ENCODE measurements at places on chromosomes 7 and 10.

DNA sequence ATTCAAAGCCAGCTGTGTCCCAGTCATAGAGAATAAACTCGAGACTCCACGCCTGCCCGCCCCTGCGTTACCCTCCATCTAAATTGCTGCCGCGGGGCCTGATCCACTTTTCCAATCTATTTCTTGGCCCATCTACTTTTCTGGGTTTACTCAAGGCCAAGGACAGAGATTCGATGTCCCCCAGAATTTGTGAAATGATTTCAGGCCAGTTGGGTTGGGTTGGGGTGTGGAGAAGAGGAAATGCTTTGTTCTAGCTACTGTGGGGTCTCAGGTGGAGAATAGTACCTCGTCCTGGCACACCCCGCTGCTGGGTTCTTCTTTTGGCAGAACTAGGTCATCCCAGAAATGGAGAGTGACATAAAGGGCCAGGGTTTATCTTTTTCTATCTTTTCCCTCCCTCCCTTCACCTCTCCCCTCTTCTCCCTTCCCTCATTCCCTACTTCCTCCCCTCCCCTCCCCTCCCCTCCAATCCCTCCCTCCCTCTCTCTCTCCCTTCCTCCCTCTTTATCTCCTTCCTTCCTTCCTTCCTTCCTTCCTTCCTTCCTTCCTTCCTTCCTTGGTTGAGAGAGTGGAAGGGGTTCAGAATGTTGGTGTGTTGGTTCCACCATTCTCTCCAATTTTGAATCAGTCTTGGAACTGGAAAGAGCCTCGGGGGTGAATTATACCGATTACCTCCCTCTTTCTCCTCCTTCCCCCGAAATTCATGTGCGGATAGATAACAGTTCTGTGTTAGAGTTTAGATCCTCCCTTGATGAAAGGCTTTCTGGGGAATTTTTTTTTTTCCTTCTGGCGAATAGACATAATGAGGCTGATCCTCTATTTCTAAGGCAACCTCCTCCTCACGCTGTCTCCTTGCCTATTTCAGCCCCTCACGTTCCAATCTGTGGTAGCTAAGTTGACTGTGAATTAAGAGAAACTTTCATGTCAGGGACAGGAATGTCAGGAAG lies 1.2 kb upstream of the TMEM229A start:
- DNase-seq, result no peak
- no peak overlapping the region for H3K4me3 ChIP-seq
- H3K36me3 ChIP-seq, result no peaks in the 10 kb centered on the region
- no peak overlapping the region for H3K27ac ChIP-seq
- H3K4me1 ChIP-seq, result no peaks in the 10 kb centered on the region
- peaks cover 40% of the 10 kb centered on the region for H3K27me3 ChIP-seq

DNA sequence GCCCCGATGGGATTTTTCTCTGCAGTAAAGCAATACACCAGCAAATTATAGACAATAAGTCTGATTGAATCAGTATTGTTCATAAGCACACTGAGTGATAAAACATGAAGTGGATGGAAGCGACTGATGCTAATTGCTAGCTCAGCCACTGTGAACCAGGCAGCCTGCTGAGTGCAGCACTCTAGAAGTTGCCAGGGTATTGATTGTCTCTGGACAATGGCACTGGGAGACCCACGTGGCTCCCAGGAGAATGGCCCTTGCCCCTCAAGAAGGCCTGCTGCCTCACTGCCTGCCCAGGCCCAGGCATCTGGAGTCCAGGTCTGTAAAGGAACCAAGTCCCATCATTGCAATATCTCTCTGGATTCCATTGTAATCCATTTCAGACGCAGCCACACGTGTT lies 80.4 kb upstream of the TCERG1L start:
- no peak overlapping the region for H3K4me3 ChIP-seq
- no peaks in the 10 kb centered on the region for H3K36me3 ChIP-seq
- DNase-seq, result no peak
- no peaks in the 10 kb centered on the region for H3K27me3 ChIP-seq
- H3K4me1 ChIP-seq, result no peaks in the 10 kb centered on the region

DNA sequence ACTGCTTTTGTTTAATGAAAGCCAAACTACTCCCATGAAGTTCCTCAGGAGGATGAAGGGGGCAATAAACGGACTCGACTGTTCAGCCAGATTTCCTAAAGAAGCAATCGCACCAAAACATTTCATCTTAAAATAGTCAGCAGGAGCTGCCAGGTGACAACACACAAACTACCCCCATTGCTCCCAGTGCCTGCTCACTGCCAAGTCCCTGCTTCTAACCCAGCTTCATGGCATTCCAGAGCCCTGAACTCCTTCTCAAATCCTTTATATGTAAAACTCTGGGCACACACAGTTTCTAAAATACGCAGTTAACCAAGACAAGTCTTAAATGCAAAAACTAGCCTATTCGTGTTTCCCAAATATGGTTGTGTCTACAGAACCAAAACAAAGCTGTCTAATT lies 110.0 kb downstream of the SORBS1 start:
- H3K36me3 ChIP-seq, result no peaks in the 10 kb centered on the region
- no peak overlapping the region for H3K27ac ChIP-seq
- H3K4me1 ChIP-seq, result no peaks in the 10 kb centered on the region

DNA sequence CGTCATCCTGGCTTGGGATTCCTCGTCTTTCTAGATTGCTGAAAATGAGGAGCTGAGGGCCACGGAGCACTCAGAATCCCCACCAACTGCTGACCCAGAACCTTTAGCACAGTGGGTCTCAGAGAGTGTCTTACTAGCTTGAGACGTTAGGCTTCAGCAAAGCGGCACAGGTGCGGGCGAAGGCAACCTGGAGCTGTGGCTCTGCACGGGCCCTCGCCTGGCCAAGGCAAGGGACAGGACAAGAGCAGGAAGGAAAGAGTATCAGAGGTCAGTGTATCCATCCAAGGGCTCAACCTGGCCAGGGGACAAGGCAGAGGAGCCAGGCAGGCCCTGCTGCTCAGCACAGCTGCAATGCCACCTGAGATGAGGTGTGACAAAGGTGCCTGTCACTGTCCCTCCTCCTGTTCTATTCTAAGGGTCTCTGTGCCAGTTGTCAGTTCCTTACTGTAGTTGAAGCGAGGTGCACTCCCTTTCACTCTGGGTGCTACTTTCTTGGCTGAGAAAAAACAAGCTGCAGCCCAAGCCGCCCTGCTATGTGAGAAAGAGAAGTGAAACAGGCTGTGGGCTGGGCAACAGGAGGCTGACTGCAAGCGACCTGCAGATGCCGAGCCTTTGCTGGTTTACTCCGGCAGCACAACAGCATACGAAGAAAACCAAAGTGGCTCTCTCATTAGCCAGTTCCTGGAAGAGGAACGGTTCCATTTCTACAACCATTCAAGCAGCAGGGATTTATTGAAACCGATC lies 33.3 kb upstream of the KDM7A start:
- no peak overlapping the region for H3K27ac ChIP-seq
- no peaks in the 10 kb centered on the region for H3K27me3 ChIP-seq
- H3K4me1 ChIP-seq, result peaks cover 44% of the 10 kb centered on the region
- peak; percentile 66 for DNase-seq
- H3K36me3 ChIP-seq, result no peaks in the 10 kb centered on the region

GRCh38 chr10:131574707-131575430 lies 263.3 kb upstream of the TCERG1L start:
- DNase-seq, result no peak
- H3K4me3 ChIP-seq, result no peak overlapping the region
- H3K27ac ChIP-seq, result no peak overlapping the region
- no peaks in the 10 kb centered on the region for H3K4me1 ChIP-seq
- no peaks in the 10 kb centered on the region for H3K36me3 ChIP-seq

DNA sequence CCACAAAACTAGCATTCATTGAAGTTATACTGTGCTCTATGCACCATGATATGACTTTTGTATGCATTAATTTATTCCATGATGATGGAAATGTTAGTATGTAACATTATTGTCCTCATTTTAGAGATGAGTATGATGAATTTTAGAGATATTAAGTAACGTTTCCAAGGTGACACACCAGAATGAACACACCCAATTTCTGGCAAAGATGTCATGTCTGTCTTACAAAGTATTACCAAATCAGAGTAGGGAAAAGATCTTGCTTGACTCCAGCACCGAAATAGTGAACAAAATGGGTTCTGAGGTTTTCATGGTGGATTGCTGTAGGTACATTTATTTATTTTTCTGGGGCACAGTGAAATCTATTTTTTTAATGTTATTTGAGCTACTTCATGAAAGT lies 33.8 kb upstream of the COL1A2 start:
- H3K4me1 ChIP-seq, result no peaks in the 10 kb centered on the region
- H3K36me3 ChIP-seq, result no peaks in the 10 kb centered on the region
- H3K27me3 ChIP-seq, result no peaks in the 10 kb centered on the region
- H3K4me3 ChIP-seq, result no peak overlapping the region

DNA sequence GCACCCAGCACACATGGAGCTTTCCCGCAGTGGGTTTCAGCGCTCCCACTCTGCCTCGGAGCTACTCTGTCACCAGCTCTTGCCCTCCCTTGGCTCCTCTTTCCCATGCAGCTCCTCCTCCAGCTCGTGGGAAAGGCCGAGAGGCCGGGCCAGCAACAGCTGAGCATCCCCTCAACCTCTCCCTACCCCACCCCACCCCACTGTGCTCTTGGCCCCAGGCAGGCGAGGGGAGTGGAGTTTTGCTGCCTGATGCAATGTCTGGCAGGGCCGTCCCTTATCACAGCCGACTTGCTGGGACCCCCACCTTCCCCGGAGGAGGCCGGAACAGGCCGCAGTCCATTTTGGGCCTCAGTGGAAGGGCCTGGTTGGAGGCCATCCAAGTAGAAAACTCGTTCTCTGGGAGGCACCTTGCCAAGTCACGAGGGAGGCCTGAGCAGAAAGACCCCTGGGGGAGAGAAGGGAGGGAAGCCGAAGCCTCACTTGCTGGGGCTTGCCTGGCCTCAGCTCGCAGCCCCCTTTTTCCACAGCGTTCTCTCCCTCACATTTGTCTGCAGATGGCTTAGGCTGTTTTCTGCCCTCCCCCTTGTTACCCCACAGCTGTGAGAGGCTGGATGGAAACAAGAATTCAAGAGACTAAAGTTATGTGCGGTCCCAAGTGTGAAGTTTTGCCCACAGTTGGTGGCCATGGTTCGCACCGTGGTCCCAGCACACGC lies 35.3 kb downstream of the CHST3 start:
- no peak overlapping the region for H3K27ac ChIP-seq
- H3K27me3 ChIP-seq, result no peaks in the 10 kb centered on the region
- no peak for DNase-seq
- no peaks in the 10 kb centered on the region for H3K4me1 ChIP-seq

- no peaks in the 10 kb centered on the region for H3K4me1 ChIP-seq
- H3K27me3 ChIP-seq, result peaks cover 9% of the 10 kb centered on the region
- no peak overlapping the region for H3K4me3 ChIP-seq
- no peak overlapping the region for H3K27ac ChIP-seq
- H3K36me3 ChIP-seq, result no peaks in the 10 kb centered on the region
These were observed 94.9 kb downstream of the AKR1D1 start for GRCh38 chr7:138170959-138171703.

- H3K4me1 ChIP-seq, result peaks cover 76% of the 10 kb centered on the region
- peak overlapping the region; percentile 30 for H3K27ac ChIP-seq
- DNase-seq, result no peak
- H3K27me3 ChIP-seq, result no peaks in the 10 kb centered on the region
These were observed 278.5 kb upstream of the KLF14 start for GRCh38 chr7:131012477-131013031.

DNA sequence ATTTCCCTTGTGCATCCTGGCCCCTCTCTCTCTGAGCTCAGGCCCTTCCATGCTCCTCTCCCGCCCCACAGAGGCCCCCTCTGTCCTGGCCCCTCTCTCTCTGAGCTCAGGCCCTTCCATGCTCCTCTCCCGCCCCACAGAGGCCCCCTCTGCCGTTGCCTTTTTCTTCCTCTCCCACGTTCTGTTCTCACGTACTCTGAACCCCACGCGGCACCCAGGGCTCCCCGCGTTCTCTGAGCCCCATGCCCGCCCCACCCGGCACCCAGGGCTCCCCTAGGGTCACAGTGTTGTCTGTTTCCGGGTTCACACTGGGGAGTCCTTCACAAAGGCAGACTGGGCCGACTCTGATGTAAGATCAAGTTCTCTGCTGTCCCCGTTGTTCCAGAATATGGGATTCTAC lies 336.8 kb downstream of the DNAJB6 start:
- H3K27ac ChIP-seq, result no peak overlapping the region
- peaks cover 14% of the 10 kb centered on the region for H3K4me1 ChIP-seq
- no peaks in the 10 kb centered on the region for H3K36me3 ChIP-seq
- no peak for DNase-seq
- no peak overlapping the region for H3K4me3 ChIP-seq

- H3K4me1 ChIP-seq, result peaks cover 44% of the 10 kb centered on the region
- no peaks in the 10 kb centered on the region for H3K27me3 ChIP-seq
- H3K4me3 ChIP-seq, result no peak overlapping the region
- no peaks in the 10 kb centered on the region for H3K36me3 ChIP-seq
These were observed 145.8 kb downstream of the DNAJB6 start for GRCh38 chr7:157482517-157483087.

DNA sequence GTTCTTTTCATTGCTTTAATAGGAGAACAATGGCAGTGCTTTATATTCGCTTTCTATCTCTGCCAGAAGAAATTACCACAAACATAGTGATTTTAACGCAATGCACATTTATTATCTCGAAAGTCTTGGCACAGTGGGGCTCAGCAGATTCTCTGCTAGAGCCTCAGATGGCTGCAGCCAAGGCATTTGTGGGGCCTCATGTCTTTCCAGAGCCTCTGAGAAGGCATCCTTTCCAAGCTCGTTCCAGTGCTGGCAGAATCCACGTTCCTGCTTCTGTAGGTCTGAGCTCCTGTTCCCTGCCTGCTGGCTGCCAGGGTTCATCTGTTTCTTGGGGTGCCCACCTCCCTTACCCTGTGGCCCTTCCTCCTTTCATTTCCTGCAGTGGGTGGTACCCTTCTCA lies 60.2 kb downstream of the LRRC18 start:
- no peak overlapping the region for H3K4me3 ChIP-seq
- H3K27me3 ChIP-seq, result no peaks in the 10 kb centered on the region
- H3K4me1 ChIP-seq, result no peaks in the 10 kb centered on the region
- H3K36me3 ChIP-seq, result no peaks in the 10 kb centered on the region
- DNase-seq, result no peak
- H3K27ac ChIP-seq, result no peak overlapping the region

- no peak overlapping the region for H3K27ac ChIP-seq
- no peak for DNase-seq
- no peaks in the 10 kb centered on the region for H3K4me1 ChIP-seq
These were observed 301.9 kb downstream of the AHR start for GRCh38 chr7:17600340-17600752.

DNA sequence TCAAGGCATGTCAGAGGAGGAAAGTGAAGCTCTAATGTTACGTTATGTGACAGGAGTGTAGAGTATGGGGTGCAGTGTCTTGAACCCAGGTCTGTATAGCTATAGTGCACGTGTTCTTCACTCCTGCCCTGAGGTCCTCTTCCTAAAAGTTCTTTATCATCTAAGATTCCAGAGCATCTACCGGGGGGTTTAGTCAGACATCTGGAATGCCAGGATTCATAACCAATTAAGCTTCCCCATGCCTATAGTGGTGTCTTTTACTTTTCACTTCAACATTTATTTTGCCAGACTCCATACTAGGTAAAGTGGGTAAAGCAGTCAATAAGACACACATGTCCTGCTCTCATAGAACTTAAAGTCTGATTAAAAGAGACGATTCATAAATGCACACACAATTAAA lies 22.4 kb downstream of the PPP1R3C start:
- H3K4me3 ChIP-seq, result no peak overlapping the region
- no peaks in the 10 kb centered on the region for H3K4me1 ChIP-seq
- H3K27ac ChIP-seq, result no peak overlapping the region
- H3K27me3 ChIP-seq, result no peaks in the 10 kb centered on the region

Data from CD4-positive, alpha-beta T cell (primary cell).